Activated CD4-positive, alpha-beta T cell treated with anti-CD3 and anti-CD28 coated beads for 24 hours (primary cell): ENCODE measurements at places on chromosomes 4 and X.

DNA sequence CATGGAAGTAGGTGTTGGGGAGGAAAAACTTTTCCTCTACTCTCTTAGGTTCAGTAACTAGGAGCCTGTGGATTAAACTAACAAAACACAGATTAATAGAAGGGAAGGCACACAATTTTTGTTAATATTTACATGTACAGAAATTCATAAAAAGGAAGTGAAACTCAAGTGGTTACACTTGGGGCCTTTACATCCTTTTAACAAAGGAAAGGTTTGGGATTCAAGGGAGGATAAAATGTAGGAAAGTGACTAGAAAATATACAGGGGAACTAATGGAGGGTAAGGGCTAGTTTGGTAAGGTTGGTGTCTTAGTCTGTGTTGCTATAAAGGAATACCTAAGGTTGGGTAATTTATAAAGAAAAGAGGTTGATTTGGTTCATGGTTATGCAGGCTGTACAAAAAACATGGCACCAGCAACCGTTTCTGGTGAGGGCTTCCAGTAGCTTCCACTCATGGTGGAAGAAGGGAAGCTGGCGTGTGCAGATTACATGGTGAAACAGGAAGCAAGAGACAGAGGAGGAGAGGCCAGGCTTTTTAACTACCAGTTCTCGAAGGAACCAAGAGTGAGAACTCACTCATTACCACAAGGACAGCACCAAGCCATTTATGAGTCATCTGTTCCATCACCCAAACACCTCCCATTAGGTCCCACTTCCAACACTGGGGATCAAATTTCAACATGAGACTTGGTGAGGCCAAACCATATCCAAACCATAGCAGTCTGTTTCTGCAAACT lies 124.4 kb downstream of the CHRDL1 start:
- no peak for DNase-seq

- DNase-seq: no peak
Observed at GRCh38 chrX:119706616-119707015, 13.6 kb upstream of the SEPTIN6 start.

- no peak for DNase-seq
Observed at GRCh38 chr4:176538217-176538925, 218.6 kb downstream of the SPCS3 start.

DNA sequence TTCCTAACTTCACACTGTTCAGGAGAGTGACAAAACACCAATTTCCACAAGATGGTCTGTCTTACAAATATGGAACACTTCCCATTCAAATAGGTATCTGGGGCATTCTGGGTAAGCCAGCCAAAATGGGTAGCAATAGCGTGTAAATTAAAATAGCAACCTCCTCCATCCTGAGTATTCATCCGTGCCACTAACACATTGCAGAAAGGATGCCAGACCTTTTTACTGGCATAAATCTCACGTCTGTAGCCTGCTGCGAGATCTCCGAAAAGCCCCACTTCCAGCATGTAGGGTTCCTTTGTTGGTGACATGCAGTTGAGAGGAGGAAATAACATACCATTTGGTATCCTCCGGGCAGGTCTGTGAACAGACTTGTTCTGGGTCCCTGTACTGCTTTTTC lies 52.7 kb upstream of the RAI2 start:
- no peak for DNase-seq

DNA sequence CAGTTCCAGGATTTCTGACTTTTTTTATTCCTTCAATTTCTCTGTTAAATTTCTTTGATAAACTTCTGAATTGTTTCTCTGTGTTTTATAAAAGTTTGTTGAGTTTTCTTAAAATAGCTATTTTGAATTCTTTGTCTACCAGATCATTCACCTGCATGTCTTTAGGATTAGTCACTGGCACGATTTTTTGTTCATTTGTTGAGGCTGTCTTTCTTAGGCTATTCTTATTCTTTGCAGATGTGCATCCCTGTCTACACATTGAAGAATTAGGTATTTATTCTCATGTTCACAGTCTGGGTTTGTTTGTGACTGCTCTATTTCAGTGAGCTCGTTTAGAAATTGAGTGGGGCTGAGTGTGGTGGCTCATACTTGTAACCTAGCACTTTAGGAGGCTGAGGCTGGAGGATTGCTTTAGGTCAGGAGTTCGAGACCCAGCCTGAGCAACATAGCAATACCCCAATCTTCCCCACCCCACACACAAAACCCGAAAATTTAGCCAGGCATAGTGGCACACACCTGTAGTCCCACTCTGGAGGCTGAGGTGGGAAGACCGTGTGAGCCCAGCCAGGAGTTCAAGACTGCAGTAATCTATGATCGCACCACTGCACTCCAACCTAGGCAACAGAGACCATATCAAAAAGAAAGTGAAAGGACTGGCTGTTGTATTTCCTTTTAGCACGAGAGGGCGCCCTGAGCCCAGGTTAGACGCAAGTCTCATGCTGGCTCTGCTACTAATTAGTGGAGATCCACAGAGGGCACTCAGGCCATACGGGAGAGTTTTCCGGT lies 42.0 kb downstream of the F8 start:
- DNase-seq: peak; percentile 60

DNA sequence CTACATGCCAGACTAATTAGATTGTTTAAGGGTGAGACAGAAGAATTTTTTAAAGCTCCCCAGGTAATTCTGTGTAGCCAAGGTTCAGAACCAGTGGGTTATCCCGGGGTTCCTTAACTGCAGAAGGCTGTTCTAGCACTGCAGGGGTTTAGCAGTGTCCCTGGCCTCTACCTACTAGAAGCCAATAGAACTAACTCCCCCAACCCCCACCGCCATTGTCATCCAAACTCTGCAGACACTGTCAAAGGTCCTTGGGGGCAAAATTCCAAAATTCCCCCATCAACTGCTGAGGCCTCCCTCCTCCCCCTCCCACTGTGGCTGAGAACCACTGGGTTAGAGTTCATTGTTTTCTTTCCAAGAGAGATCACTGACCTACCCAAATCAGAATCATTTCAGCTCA lies 66.4 kb downstream of the MOSPD2 start:
- no peak for DNase-seq

GRCh38 chrX:69232945-69233344 lies 67.7 kb upstream of the PJA1 start:
- DNase-seq: no peak

DNA sequence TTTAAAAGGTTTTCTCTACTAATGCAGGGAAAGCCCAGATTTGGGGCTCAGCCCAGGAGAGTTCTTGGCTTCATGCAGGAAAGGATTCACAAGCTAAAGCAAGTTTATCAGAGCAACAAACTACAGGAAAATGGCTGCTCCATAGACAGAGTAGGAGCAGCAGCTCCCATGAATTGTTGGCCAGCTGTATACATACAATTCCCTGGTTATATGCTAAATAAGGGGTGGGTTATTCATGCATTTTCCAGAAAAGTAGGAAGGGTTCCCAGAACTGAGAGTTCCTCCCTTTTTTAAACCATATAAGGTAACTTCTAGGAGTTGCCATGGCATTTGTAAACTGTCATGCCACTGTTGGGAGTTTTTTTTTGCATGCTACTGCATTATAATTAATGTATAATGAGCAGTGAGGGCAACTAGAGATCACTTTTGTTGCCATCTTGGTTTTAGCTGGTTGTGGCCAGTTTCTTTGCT lies 2.6 kb downstream of the C4orf33 start:
- DNase-seq: no peak

DNA sequence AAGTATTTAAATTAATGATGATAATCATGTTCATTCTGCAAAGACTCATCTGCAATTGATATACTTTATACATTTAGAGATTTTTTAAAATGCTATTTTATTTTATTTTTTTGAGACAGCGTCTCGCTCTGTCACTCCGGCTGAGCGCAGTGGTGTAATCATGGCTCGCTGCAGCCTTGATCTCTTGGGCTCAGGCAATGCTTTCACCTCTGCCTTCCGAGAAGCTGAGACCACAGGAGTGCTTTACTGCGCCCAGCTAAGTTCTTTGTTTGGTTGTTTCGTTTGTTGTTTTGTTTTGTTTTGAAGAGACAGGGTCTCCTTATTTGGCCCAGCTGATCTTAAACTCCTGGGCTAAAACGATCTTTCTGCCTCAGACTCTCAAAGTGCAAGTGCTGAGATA lies 1541.0 kb downstream of the PCDH7 start:
- no peak for DNase-seq

DNA sequence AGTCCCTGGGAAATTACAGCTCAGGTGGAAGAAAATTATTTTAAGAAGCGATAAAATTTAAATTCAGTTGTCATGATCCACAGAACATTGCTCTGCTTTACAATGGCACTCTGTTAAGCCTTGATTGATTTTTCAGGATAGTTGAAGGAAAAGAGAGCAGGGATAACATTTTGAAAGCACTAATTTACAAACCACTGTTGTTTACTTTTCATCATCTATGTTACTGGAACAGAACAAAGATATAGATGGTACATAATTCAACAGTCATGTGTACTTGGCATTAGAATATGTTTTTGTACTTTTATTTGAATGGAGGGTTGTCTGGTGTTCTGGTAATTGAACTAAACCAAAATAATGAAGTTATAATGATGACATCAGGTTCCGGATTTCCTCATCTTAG lies 2.6 kb upstream of the ODAM start:
- DNase-seq: no peak

- DNase-seq: no peak
Observed at GRCh38 chr4:42306221-42307109, 90.8 kb upstream of the SHISA3 start.

GRCh38 chr4:110633358-110634341 lies 10.8 kb upstream of the PITX2 start:
- DNase-seq: no peak

DNA sequence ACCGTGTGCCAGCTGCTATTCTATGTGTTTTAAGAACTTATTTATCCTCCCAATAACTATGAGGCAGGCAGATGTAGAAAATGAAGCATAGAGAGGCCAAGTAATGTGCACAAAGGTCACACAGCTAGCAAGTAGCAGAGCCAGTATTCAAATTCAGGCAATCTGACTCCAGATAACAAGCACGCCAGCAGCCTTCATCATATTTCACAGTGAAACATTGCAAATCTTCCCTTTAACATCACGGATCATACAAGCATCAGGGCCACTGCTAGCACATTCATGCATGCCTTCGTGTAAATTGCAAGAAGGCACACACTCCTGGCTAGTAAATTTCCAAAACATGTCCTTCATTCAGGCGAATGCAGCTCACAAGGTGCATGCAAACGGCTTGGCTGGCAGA lies 33.1 kb downstream of the MAOB start:
- DNase-seq: no peak

DNA sequence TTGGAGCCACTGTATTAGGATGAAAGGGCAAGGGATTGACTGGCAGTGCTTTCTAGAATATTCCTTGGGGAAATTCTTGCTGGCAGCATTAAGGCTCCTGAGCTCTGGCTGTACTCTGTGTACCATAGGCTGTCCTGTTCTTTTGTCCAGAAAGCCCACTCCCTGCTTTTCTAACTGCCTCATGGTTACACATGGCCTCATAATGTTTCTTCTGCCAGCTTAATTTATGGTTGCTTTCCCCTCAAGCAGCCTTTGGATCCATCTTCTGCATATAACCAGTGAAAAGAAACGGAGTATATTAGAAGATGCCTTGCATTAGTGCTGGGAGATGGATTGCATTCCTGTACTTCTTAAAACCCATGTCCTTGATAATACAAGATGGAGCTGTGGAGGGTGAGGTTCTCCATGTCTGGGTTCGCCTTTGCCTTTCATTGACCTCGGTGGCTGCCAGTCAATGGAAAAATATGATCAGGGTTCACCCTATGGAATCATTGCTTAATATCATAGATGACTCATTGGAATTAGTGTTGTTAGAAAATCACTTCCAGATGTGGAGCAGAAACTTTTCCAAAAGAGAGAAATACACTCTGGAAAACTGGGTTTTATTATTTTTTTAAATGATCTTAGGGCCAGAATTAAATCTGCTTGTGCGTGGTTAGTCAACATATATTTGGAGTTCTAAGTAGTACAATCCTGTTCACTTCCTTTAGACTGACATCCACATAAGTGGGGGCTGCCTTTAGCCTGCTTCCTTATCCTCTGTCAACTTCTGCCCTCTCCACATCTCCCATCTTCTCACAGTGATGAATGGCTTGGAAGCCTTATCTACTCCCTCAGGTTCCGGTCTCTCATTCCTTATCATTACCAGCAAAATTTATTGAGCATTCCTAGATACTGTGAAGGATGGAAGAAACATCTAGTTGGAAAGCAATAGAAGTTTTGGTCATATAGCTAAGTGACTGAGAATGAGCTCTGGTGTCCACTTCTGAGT lies 24.9 kb downstream of the DOCK11 start:
- no peak for DNase-seq

- DNase-seq: no peak
Observed at GRCh38 chr4:4762909-4763821, 96.3 kb upstream of the MSX1 start.

DNA sequence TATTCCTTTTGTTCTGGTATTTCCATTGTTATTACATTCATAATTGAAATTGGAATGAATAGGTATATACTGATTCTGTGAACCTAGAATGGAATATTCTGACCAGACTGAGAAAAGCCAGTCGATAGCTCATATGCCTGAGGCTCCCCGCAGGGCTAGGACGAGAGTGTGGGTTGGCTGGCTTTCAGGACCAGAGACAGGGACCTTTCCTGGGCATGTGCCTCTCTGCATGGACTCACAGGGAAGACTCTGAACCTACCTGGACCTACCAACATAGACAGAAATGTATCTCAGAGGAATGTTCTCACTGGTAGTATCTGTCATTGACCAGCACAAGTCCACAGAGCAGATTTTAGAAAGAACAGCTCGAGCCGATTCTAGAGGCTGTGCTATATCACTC lies 214.6 kb downstream of the FRMPD4 start:
- no peak for DNase-seq

DNA sequence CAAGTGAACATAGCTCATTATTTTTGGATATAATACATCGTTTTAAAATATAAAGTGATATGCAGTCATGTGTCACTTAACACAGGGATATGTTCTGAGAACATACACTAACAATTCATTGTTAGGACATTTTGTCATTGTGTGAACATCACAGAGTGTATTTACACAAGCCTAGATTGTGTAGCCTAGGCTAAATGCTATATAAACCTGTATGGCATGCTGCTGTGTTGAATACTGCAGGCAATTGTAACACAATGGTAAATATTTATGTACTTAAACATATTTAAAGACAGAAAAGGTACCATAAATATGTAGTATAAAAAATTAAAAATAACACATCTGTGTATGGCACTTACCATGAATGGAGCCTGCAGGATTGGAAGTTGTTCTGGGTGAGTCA lies 44.9 kb upstream of the GPRIN3 start:
- DNase-seq: no peak

- no peak for DNase-seq
Observed at GRCh38 chr4:82360298-82361177, 13.3 kb downstream of the HNRNPD start.

- no peak for DNase-seq
Observed at GRCh38 chrX:23103546-23103945, 103.8 kb downstream of the DDX53 start.

DNA sequence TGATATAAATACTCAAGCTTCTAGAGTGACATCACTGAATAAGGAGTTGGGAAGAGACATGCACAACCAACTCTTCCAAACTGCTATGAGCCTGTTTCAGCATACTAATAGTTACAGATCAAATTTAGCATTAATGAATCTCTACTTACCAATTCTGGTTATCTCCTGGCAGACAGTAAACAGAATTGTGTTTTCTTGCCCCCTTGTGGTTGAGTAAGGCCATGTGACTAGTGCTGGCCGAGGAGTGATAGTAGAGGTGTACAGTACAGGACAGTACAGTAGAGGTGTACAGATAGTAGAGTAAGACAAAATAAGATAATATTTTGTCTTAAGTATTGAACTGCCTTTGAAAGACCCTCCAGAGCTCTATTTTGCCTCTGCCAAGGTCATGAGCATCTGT lies 681.4 kb downstream of the GABRG1 start:
- DNase-seq: no peak
